Stimulated activated naive CD4-positive, alpha-beta T cell treated with Interleukin-2 at 50 U/mL for 16 hours (primary cell): ENCODE measurements at places on chromosomes 5 and 9.
A peak's percentile ranks its signal among the peaks of the same experiment; 100 is the strongest.

DNA sequence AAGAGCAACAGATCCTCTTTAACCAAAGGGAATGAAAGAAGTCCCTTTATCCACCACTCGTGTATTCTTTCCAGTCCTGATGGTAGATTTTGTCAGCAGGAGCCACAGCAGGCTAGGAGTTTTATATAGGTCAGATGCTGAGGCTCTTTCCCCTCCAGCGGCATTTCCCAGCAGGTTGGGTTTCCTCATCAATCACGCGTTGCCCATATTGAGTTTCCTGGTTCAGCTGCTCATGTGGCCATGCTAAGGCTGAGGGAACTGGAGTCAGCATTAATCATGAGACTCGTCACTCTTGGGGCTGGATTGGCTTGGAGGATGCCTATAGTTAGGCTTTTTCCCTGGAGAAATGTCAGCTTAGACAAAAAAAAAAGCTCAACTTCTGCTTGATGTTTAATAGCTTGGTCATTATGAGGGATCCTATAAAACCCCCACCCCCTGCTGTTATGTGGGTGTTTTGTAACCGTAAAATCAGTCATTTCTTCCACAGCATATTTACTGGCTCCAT, 193.4 kb upstream of the GAS1 start:
- no peak for DNase-seq

DNA sequence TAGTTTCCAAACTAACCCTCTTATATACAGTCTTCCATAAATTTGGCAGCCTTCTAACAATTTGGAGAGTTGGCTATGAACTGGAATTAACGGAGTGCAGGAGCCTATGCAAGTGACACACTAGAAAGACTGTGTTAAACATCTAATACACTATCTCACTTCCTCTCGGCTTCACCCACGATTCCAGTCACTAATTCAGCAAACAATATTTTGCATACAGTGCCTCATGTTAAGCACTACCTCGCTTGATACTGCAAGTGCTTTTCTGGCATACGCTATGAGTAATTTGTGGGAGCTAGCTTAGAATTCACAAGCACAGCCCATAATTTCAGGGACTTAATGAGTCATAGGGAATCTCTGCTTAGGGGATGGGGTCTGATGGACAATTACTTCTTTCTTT, 102.5 kb downstream of the ST8SIA4 start:
- no peak for DNase-seq

GRCh38 chr9:21591221-21592062, 109.3 kb upstream of the IFNE start:
- peak; percentile 37 for DNase-seq

- DNase-seq: no peak
These were observed at the start of gene IL7R for GRCh38 chr5:35856765-35857351. Gene IL7R (plus strand): TSS chr5:35856891. CDS start chr5:35856978, 87 bp downstream.

DNA sequence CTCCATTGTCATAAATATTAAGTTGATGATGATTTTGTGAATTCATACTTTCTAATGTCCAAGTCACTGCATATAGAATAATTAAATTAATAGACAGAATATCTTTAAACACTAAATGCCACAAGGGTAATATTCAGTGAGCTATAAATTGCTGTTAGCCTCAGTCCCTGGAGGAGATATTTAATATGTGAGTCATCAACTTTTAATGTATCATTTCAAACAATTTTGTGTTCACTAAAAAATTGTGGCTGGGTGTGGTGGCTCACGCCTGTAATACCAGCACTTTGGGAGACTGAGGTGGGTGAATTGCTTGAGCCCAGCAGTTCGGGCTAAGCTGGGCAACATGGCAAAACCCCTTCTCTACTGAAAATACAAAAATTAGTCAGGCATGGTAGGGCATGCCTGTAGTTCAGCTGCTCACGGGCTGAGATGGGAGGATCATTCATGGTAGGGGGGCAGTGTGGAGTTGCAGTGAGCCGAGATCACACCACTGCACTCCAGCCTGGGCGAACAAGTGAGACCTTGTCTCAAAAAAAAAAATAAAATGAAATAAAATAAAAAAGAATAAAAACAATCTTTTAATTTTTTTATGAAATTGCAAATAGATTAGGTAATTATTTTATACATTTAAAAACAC, 717.3 kb upstream of the CHD1 start:
- DNase-seq: no peak

- DNase-seq: peak; percentile 17
These were observed 136.7 kb downstream of the CAVIN4 start for GRCh38 chr9:100714372-100715099.

DNA sequence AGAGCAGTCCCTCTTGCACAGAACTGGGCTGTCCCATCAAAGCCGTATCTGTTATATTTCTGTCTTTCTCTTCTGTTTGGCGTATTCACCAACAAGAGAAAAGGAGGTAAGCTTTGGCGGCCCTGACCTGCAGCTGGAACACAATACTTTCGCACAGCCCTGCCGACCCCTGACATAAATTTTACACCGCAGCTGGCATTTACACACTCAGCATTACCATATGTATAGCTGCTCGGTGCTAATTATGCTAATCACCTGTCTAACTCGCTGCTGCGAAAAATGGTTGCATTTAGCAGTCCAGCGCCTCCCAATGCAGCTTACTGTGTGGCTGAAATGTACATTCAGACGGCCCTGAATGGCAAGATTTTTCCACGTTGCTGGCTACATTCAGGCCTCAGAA, 20.8 kb downstream of the PTCH1 start:
- DNase-seq: no peak
